ENCODE measurements at places on chromosomes 2 and 18. TPM values are rescaled to one million over a fixed set of nuclear protein-coding genes. Genes with fewer than 3 reads are reported as not detected.

DNA sequence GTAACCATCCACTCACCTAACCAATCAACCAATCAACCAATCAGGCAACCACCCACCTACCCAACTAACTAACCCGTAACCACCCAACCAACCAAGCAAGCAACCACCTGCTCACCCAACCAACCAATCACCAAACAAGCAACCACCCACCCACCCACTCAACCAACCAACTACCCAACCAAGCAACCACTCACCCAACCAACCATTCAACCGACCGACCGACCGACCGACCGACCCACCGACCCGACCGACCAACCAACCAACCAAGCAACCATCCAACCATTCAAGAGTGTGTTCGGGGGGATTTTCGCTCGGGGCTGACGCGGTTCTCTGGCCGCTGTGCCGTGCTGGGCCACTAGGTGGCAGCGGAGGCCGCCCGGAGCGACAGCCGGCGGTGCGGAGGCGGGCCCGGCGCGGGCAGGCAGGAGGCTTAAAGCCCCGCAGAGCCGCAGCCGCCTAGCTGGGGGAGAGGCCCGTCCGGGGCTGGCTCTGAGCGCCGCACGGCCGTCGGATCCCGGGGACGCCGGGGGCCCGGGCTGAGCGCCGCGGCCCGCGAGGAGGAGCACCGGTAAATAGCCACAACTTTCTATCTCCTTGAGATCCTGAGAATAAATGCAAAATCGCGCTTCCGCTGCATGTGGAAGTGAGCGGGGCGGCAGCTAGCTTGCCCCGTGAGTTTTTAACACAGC, at the start of gene MC5R:
Gene MC5R, plus strand, starts transcription at position 443 of the 689 bp plus-strand sequence. CDS start 1,617 bp downstream, outside the sequence.
- DNase-seq: peak; percentile 39

DNA sequence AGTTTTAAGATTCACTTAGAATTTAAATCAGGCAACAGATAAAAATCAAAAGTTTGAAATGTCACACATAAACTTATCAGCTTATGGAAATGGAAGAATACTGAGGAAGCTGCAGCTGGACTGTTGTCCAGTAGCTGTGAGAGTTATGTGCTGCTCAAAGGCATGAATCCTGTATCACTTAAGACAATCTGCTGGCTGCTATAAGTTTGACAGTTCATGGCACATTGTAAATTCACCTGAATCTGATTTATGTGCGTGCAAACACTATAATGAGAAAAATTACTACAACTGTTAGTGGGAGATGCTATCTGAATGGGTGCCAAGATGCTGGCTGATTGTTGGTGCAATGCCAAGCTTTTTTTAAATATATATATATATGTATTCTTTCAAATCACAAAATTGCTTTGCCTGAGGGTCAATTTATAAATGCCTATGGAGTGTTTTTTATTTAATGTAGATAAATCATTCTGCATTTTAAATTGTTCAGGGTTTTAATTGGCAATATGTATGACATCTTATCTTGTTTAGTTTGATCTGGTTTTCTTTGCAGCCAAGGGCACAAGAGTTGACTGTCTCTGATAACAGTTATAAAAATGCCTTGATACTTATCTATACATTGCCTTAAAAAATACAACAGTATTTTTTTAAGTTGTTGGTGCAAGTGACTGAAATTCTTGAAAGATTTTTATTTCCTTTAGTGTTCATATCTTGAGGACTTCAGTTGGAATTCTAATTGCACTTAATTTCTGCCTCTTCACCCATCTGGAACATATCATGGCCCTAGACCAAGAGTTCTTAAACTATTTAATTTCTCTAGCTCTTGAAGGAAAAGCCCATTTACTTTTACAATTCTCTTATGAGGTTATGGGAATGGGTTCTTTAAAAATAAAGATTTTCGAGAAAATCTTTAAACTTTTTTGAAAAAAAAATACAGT, 48.7 kb downstream of the CAVIN2 start:
- DNase-seq: no peak

SALL3 gene
- 7.6 TPM for total RNA-seq

DNA sequence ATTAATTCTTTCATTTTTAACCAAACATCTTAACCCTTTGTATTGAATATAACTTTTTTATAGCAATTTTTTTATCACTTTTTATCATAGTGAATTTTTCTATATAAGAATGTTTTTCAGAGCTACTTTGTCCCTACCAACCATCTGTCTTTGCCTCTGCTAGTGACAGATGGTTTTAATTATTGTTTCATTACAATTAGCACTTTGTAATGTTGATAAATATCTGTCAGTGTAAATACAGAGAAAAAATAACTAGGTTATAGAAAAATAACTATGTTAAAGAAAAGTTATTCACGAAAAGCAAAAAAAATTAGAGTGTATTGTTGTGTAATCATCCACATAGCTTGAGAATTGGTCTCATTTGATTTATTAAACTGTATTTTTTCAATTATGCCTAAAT, 91.0 kb upstream of the CDH19 start:
- no peak for DNase-seq

- DNase-seq: no peak
Measured at GRCh38 chr2:158578703-158579330, 122.1 kb downstream of the PKP4 start.

SERPINB2 gene
- 0.62 TPM for total RNA-seq
